ENCODE measurements at places on chromosomes 2 and 18. TPM values are rescaled to one million over a fixed set of nuclear protein-coding genes. Genes with fewer than 3 reads are reported as not detected.
A peak's percentile ranks its signal among the peaks of the same experiment; 100 is the strongest.

The GALNT13 gene
- polyA plus RNA-seq = 2.0 TPM

The GALR1 gene
- polyA plus RNA-seq = 0.22 TPM

The CHN1 gene
- polyA plus RNA-seq = 40.3 TPM

The KRTCAP3 gene
- polyA plus RNA-seq = 10.8 TPM

The RND3 gene
- 55.0 TPM for polyA plus RNA-seq

The TBC1D8 gene
- 47.8 TPM for polyA plus RNA-seq

The GPR35 gene
- 1.9 TPM for polyA plus RNA-seq

The OTOS gene
- polyA plus RNA-seq = not detected

The EDAR gene
- polyA plus RNA-seq = 4.0 TPM

- no peak for DNase-seq
These were observed 183.2 kb downstream of the FAM210A start for GRCh38 chr18:13543144-13543543.

GRCh38 chr2:214069254-214069653 is 341.6 kb upstream of the VWC2L start:
- DNase-seq = peak; percentile 13

DNA sequence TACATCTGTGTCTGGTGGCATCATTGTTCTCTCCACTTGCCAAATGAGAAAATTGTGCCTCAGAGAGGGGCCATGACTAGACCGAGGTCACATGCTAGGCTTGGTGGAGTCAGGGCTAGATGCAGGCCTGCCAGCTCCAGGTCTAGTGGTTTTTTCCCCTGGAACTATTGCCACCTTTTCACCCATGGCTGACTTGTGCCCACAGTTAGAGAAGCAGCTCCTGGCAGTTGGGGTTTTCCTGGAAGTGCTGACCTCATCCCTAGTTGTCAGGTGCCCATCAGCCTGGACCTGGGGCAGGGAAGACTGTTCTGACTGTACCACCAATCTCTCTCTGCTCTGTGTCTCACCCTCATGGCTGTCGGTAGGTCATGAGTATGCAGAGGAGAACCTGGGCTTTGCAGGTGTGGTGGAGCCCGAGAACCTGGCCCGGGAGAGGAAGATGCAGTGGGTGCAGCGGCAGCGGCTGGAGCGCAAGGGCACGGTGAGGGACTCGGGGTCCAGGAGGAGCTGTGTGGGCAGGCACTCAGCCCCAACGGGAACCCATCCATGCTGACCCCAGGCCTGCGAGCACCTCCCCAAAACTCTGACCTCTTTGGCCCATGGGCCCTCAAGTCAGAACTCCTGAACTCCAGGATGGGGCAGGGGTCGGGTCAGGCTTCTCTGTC is 12.4 kb upstream of the CATIP start:
- DNase-seq = no peak

DNA sequence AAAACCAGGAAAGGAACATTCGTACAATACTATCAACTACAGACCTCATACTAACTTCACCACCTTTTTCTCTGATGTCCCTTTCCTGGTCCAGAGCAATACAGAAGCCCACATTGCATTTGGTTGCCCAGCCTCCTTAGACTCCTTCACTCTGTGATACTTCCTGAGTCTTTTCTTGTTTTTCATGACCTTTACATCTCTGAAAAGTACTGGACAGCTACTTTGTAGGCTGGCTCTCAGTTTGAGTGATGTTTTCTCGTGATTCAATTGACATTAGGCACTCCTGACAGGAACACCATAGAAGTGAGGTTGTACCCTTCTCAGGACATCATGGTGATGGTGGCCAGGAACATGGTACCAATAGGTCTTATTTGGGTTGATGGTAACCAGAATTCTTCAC is 185.9 kb upstream of the SLC39A10 start:
- no peak for DNase-seq

GRCh38 chr2:18792226-18792629 is 202.9 kb upstream of the NT5C1B start:
- peak; percentile 65 for DNase-seq

DNA sequence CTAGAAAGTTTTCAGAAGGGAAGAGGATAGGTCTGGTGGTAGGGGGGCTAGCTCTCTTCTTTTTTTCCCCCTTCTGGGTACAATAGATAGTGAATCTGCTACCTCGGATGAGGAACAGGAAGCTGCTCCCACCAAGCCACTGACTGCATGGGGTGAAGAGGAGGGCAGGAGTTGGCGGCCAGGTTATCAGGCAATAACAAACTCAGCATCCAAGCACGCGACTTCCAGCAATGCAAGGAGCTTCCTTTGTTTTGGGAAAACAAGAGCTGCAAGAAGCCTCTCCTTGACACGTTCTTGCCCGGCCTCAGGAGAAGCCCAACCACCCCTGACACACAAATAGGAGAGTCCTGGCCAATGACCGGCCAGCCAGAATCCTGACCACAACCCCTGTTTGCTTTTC is 32.2 kb downstream of the NHEJ1 start:
- DNase-seq = no peak

GRCh38 chr2:30164131-30164925 is 17.5 kb downstream of the YPEL5 start:
- no peak for DNase-seq

DNA sequence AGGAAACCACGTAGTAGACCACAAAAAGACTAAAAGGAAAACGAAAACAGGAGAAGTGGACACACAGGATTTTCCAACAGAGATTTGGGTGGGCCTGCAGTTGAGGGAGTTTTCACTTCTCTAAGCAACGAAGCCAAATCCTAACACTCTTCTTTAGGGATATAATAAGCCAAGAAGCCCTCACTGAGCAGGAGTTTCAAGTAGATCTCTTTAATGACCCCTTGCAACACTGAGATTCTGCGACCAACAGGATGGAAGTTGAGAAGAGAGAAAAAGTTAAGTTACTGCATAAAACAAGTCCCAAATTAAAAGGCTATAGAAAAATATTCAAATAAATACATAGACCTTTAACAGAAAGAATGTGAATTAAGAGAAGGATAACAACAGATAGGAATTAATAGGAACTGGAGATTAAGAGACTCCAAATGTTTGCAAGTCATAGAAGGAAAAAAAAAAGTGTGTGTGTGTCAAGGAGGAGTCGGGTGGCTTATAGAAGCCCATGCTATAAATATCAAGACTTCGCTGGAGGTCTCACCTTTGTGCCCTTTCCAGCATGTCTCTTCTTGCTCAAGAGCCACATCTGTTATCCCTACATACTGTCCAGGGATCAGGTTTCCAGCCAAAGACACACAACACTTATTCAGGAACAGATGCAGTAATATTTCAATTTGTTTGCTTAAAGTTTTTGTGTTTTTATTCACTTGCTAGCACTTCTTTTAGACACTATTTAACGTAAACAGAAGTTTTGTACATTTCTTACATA is 69.4 kb upstream of the ARHGAP28 start:
- DNase-seq = no peak

DNA sequence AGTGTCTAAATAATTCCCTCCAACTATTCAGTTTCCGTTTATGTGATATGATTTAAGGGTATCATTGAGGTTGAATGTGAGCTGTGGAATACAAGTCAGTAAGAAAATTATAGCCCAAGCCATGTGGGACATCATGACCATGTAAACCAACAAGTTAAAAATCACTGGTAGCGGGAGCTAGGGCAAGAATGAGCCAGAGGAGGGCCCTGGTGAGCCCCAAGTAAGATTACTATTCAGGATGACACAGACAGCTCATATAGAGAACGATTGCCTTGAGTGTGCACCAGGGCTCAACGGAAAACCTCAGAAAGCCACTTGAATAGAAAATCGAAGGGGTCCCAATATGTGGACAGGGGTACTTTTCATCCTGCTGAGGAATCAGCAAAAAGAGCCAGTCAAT is 87.8 kb upstream of the RBMS1 start:
- DNase-seq = no peak

DNA sequence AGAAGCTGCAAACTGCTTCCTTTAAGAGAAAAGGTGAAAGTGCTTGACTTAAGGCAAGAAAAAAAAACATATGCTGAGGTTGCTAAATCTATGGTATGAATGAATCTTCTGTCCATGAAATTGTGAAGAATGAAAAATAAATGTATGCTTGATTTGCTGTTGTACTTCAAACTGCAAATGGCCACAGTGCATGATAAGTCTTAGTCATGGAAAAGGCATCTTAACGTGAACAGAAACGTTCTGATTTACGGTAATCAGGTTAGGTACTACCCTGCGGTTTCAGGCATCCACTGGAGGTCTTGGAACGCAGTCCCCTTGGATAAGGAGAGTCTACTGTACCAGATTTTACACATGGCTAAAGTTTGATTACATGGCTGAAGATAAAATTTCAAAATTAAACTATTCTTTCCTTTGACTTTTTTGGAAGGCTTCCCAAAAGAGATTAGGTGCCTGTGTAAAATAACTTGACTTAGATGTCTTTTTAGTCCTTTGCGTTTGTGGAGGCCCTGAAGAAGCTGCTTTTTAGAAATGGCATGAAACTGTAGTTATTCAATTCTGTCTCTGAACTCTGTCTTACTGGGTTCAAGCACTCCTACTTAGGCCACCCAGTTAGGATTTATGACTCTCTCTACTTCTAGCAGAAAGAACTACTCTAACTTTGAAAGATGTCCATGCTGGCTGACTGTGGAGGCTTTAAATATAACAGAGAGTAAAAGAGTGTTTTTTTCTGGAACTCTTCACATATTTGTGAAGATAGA is 35.9 kb upstream of the SCN9A start:
- DNase-seq = no peak

- no peak for DNase-seq
These were observed 191.4 kb downstream of the NRXN1 start for GRCh38 chr2:50840341-50841124.

GRCh38 chr2:128298846-128299507 is 19.7 kb downstream of the HS6ST1 start:
- no peak for DNase-seq

- no peak for DNase-seq
These were observed 69.3 kb downstream of the LBH start for GRCh38 chr2:30300456-30301221.

DNA sequence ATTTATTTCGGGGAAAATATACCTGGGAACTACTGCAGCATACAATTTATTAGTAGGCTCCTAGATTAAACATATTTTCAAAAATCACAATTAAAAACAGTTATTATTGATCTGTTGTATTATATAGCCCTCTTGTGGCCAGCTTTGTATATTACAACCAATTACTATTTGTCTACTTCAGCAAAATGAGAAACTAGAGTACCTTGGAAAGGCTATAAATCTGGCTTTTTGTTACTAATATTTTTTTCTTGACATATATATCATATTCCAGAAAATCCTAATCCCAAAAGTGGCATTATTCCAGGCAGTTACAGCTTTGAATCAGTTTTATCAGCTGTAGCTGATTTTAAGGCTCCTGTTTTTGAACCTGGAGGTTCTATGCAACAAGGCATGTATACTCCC is 101.2 kb downstream of the UBR3 start:
- DNase-seq = peak; percentile 12

DNA sequence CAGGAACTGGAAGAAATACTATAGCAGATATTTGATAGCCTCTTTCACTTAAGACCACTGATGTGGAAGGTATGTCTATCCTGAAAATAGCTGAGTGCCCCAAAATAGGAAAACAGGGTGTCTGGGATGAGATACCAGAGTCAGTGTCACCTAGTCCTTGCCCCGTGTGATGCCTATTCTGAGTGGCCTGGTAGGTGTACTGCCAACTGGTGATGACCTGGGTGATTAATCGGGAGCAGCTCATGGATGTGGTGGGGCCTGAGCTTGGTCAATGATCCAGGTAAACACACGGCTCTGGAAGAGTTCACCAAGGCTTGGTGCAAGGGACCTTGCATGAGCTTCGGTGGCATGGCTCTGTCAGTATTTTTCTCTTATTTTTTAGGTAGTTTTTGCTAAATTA is 95.2 kb downstream of the TANC1 start:
- no peak for DNase-seq

- no peak for DNase-seq
These were observed 20.6 kb downstream of the TEX44 start for GRCh38 chr2:231613331-231613662.

- no peak for DNase-seq
These were observed 153.2 kb upstream of the MYT1L start for GRCh38 chr2:2484301-2484700.

- no peak for DNase-seq
These were observed 212.6 kb downstream of the INSIG2 start for GRCh38 chr2:118300832-118301231.

DNA sequence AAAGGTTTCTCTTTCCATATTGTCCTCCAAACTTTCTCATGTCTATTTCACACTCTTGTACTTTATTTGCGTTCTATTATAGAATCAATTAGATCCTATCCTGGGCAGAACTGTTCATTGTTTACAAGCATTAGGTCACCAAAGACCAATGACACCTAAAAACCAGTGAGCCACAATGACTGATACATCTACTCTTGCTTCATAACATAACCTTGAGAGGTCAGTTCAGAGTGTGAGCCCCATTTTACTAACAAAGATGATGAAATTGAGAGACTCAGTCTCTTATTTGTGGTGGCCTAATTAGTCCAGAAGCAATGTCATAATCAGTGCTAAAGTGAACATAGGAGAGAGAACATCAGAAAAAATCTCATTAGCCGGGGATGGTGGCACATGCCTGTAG is 248.9 kb upstream of the RBBP8 start:
- DNase-seq = no peak

- no peak for DNase-seq
These were observed 39.3 kb upstream of the PTMA start for GRCh38 chr2:231668981-231669380.

DNA sequence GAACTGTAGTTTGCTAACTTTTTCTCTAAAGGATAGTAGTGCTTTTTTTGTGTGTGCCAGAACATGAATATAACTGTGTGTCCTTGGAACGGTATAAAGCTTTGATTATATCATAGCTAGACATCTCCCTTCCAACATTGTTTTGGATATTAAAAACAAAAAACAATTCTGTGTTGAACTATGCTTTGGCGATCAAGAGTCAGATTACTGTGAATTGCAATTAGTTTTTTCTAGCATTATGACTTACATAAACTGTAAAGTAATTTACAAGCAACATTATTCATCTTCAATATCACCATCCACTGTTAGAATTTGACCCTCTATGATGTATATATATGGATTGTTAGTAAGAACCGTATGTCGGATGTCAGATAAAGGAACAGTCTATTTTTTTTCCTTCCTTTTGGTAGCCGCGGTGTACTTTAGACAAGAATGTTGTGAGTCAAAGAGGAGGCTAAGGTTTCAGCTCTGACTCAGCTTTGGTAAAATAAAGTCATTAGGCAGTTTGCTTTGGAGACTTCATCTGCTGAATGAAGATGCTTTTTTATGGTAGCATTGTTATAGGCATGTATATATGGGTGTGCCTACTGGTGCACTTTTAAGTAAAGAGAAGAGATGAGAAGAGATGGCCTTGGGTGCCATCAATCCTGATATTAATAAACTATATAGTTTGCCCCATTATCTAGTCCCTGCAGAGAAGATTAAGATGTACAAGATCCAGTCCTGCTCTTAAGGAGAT is 76.4 kb downstream of the LTBP1 start:
- DNase-seq = no peak

GRCh38 chr18:55321265-55322177 is 266.5 kb downstream of the TCF4 start:
- DNase-seq = peak; percentile 79
